T-helper 1 cell (primary cell): ENCODE measurements at places on chromosomes 16 and 17.
A peak's percentile ranks its signal among the peaks of the same experiment; 100 is the strongest.

DNA sequence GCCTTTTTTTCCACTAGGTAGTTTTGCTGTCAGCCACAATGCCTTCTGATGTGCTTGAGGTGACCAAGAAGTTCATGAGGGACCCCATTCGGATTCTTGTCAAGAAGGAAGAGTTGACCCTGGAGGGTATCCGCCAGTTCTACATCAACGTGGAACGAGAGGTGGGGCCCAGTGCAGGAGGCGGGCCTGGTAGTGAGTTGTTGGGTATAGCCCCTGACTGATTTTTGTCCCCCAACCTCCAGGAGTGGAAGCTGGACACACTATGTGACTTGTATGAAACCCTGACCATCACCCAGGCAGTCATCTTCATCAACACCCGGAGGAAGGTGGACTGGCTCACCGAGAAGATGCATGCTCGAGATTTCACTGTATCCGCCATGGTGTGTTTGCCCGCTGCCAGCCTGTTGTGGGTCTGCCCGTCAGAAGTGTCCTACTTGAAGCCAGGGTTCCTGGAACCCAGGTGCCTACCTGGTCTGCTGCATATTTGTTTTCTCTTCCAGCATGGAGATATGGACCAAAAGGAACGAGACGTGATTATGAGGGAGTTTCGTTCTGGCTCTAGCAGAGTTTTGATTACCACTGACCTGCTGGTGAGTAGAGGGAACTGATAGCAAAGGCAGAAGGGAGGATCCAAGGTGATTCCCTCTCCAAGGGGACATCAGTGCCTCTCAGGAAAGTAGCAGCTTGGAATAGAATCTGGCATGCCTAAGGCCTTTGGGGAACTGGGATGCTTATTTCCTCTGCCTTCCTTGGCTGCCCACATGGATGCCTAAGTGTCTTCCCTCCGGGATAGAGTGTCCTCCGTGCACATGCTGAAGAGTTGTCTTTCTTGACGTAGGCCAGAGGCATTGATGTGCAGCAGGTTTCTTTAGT, 1.9 kb upstream of the CD68 start:
- DNase-seq = no peak

- DNase-seq = no peak
Measured at GRCh38 chr17:49435671-49436029, 21.0 kb upstream of the PHB1 start.

DNA sequence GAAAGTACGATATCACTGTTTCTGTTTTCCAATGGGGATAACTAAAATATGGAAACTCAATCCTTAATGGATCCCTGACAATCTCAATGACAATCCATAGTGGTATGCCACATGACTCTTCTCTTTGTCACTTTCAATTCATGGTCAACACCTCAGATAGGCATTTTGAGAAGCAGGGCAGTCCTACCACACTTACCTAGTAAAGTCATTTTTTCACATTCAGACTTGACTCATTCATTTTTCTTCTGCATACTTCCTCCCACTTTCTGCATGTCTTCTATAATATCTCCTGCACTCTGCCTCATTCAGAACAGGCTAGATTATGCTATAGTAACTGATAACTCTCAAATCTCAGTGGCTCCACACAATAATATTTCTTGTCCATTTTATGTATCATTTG, 117.5 kb downstream of the FTO start:
- no peak for DNase-seq

DNA sequence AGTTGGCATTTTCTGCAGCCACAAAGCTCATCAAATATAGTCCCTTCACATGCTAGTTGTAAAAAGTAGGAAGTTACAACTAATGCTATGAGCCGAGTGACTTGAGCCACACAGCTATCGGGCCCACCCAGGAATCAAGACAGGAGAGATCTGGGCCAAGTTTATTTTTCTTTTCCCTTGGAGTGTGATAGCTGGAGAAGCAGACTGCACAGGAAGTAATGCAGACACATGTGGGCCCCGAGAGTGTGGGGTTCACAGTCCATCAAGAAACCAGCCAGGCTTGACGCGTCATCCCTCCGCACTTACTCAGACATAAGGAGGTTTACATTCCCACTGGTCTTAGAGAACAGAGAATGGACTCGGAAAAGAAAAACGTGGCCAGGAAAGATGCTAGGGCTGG, 403.1 kb upstream of the CDH11 start:
- no peak for DNase-seq

DNA sequence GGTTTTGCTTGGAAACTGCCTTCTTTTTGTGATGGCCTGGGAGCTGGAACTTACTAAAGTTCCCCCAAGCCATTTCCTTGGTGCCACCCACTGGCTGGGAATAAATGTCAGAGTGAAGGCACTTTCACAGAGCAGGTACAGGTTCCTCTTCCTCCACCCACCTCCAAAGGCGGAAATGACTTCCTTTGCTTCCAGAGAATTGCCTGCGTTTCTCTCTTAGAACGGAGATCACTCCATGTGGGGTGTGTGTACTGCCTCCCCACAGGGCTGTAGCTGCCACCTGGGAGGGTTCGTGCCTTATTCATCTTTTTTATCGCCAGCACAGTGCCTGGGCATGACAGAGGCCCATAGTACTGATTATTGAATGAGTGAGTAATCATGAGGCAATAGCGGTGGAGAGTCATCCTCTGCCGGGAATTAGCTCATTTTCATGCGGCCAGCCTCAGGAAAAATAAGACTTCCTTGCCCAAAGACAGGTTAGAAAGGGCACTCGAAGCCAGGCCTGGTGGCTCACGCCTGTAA, 32.2 kb upstream of the HAS3 start:
- DNase-seq = no peak

DNA sequence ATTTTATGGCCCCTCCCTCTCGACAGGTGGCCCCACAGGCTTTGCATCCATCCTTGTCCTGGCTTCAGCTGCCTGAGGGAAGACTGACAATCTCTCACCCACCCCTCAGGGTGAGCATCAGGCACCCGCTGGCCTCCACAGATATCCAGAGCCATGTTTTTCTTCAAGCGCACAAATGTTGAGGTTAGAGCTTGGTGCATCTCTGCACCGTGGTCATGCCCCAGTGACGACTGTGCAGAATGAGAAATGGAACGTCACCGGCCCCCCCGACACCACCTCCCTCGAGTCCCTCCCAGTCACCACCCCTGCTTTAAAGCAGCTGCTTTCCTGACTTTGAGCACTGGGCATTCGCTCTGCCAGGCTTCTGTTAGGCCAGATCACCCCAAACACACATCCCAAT, 19.8 kb upstream of the TIMP2 start:
- no peak for DNase-seq

DNA sequence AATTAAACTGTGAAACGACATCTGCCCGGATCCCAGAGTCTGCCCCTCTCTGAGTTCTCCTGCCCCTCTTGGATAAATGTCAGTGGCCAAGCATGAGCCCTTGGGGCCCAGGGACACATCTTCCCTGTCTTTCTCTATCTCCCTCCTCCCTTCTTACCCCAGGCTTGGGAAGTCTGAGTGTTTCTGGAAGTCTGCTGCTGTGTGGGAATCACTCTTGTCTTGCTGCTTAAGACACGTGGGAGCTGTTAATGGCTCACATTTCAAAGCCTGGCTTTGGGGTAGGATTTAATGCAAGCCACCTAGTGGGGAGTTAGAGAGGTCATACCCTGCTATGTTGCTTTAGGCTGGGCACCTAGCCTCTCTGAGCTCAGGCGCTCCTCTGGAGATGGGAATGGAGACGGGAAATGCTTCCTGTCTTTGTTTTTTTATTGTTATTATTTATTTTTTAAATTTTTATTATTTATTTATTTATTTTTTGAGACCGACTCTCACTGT, 218.5 kb upstream of the CIBAR2 start:
- peak; percentile 27 for DNase-seq

- peak; percentile 69 for DNase-seq
Measured at GRCh38 chr16:66406534-66407221, 20.4 kb upstream of the BEAN1 start.

GRCh38 chr16:66774981-66775380, 23.6 kb upstream of the DYNC1LI2 start:
- DNase-seq = no peak

DNA sequence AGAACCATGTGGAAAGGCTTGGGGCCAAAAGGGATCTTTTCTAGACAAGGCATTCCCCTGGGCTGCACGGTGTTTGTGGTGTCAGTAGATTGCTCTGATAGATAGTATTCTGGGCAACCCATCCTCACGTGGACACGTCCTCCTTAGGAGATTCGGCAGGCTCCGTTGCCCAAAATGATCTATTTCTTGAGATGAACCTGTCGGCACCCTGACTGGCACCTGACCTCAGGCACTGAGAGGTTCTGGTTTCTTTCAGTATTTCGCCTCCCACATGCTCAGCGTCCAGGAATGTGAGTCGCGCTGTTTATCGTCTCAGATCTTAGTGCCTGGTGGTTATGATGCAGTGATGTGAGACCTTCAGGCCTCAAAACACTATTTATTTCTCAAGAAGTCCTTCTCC, 89.7 kb downstream of the MARCHF10 start:
- no peak for DNase-seq

DNA sequence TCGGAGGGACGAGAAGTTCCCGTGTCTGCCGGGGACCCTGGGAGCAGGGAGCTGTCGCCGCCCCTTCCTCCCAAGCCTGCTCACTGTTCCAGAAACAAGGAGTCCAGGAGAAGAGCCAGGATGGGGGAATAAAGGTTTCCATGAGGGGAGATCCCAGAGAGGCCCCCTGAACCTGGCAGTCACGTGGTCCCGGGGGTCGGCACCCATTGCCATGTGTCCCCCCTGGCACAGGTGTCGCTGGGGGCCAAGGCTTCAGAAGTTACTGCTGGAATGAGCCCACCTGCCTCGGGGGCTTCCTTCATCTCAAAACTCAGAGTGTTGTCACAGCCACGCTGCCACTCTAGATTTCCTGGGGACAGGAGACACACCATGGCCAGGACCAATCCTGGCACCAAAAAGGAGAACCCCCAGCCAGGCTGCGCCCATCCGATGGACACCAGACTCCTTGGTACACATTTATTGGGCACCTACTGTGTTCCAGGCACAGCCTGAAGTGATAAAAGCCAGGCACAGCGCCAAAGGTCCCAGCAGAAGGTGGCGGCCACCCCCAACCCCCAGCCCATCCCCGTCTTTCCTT, 19.7 kb downstream of the RBFOX3 start:
- no peak for DNase-seq

GRCh38 chr17:34519282-34519681, 60.1 kb upstream of the TMEM132E start:
- no peak for DNase-seq

- DNase-seq = no peak
Measured at GRCh38 chr17:19991252-19991885, 13.7 kb upstream of the AKAP10 start.

DNA sequence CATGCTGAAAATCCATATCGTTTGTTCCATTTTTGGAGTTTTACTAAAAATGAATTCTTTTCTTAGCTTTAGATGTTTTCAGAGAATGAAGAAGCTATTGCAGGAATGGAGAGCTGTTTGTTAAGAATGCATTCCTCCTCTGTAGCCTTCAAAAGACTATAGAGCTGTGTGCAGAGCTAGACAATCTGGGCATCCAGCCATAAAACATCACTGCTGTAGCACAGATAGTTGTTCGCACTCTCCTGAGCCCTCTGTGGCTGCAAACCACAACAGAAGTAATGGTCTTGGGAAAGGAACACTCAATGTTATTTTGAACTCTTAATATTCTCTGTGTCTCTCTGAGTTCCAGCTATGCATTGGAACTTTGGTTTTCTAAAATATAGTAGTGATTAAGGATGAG, 4.9 kb downstream of the TNRC6C start:
- no peak for DNase-seq

GRCh38 chr16:67345401-67345800, 18.8 kb downstream of the LRRC36 start:
- no peak for DNase-seq

DNA sequence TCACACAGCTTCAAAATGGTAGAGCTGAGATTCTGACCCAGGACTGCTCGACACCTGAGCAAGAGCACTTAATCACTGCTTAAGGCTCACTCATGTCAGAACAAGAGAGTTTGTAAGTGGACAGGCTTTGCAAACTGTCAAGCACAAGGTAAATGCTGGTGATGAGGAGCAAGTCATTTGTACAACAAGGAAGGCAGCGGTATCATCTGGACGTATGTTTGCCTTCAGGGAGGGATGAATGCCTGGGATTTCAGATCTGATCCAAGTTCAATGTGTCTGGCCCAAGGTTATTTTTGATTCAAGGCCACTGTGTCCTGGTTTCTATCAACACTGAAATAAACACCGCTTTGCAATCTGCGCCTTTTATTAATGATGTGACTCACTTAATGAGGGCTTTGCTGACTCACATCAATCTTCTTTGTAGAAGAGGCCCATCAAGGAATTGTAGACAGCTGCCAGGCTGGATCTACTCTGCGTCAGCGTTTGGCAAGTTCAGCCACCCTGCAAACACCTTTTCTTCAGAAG, 174.4 kb upstream of the HS3ST3A1 start:
- no peak for DNase-seq
